ENCODE measurements at places on chromosomes 1 and 21.
A peak's percentile ranks its signal among the peaks of the same experiment; 100 is the strongest.

GRCh38 chr21:25708467-25709065 lies 26.1 kb downstream of the ATP5PF start:
- DNase-seq = peak; percentile 34

DNA sequence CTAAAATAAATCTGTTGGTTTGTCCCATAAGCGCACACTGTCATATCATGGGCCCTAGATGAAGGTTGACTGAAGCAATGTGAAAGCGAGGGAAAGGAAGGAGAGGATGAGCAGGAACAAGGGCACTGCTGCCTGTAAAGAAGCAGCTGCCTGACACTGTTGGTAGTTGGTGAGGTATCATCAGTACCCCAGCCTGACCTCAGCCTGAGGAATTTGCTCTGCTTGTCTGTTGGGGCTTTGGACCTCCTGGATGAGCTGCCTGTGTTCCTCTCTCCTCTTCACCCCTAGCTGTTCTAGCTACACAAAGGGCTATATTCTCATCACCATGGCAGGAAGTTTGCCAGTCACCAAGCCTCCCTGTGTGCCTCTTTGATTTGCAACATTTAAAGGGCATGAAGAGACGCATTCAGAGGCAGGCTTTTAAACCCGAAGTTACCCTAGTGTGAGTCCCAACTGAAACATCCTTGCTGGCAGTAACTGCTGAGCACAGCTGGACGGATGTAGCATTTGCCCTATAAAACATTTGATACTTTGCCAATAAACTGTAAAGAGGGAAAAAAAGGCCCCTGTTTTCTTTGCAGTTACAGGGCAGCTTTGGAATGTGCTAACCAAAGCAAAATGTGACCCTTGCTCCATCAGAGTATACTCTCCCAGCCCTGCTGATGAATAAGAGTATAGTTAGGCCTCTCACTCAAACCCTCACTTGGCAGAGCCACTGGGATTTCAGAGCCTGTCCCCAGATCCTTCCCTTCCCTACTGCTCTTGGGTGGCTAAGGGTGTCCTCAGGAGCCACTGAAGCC lies 22.2 kb upstream of the SPATA6 start:
- DNase-seq = no peak

DNA sequence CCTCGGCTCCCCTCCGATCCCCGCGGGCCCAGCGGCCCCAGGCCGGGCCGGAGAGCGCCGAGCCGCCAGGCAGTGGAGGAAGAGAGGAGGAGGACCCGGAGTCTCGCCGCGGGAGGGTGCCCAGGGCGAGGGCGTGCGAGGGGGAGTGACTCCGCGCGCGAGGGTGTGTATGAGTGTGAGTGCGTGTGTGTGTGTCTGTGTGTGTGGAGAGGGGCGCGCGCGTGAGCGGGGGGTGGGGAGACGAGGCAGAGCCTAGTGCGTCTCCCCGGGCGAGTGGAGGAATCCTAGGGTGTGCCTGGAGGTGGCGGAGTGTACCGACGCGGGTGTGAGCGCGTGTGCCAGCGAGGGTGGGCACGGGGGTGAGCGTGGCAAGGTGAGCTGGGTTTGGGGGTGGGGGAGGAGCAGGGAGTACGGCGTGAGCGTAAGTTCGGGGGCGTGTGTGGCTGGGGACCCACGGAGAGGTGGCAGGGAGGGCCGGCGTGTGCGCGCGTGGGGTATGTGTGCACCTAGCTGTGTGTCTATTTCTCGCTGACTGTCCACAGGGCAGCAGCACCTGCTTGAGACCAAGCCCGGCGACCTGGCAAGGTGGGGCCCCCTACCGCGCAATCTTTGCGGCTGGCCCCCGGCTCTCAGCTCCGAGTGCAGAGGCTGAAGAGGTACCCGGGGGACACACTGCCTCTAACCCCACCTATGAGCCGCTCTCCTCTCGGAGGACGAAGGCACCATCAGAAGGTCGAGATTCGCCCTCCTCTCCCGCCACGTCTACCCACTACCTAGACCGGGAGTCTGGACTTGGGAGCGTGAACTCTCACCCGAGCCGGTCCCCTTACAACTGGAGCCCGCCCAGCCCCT lies 784 bp upstream of the KCND3 start:
- no peak for DNase-seq

DNA sequence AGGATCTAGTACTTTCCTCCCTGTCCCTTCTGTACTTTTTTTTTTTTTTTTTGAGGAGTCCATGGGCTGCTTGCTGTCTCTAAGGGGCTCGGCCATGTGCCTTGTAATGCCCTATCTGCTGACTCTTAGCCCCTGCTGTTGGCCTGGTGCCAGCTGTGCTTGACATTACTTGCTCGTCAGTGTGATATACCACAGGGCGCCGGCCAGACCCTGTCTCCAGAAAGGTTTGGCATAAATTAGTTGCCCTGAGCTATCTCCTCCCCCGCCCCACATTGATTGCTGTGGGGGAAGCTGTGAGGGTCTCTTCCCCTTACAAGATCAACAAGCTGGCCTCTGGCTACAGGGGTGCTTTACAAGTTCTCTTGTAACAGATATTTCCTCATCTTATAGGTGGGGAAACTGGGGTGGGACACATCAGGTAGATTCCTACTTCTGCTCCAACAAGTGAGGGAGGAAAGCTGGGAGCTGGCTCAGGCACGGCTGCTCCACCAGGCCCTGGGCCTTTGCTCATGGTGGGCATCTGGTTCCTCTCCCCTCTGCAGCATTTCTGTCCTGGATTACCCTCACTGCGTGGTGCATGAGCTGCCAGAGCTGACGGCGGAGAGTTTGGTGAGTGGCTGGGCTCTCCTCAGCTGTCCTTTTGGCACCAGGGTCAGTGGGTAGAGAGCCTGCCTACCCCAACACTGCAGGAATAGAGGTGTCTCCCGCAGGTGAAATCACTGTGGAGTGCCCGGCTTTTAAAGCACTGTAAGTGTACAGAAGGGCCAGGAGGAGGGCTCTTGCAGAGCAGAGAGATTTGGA lies 15.6 kb downstream of the STRIP1 start:
- no peak for DNase-seq

DNA sequence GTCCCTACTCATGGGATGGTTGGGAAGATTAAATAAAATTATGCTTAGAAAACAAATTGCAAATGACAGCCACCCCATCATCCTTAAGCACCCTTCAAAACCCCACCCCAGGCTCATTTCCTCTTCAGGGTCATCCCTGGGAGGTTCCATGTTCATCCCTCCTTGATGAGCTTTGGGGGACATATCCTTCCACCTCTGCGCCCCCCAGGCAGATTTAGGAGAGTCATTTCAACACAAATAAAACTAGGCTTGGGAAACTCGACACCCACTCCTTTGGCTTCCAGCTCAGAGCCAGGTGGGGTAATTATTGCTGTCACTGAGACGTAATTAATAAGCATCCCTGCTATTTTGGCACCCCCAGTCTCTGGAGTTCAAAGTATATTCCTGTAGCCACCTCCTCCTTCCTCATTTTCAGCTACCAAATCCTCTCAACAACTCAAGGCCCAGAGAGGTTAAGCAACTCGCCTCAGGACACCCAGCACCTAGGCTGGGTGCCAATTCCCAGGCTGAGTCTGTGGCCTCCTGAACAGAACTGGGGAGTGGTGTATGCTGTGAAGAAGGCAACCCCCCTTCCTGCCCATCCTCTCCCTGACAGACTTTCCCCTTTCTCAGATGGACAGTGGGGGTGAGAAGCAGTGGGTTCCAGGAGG lies 595 bp downstream of the CRYBG2 start:
- DNase-seq = no peak

GRCh38 chr1:39643705-39644104 lies 4.3 kb upstream of the HEYL start:
- no peak for DNase-seq

DNA sequence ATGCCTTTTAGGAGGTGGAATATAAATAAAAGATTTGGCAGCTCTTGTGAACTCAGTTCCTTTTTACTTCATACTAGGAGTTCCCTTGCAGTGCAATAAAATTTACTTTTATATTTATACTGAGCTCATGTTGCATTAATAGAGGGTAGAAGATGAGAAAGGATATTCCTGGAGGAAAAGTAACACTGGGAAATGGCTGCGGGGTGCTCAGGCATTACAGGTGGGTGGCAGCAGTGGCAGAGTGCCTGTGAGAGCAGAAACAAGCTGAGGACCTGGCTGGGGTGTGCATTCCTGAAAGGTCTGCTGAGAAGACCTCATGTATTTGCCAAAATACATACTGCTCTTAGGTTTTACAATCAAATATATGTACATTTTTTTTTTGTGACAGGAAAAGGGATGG lies 126.9 kb downstream of the COQ8A start:
- DNase-seq = no peak

- no peak for DNase-seq
Observed at GRCh38 chr1:63112155-63112900, 210.0 kb upstream of the FOXD3 start.

GRCh38 chr21:42193721-42194120 lies 25.2 kb upstream of the ABCG1 start:
- no peak for DNase-seq

GRCh38 chr1:118325550-118326225 lies 140.7 kb upstream of the SPAG17 start:
- no peak for DNase-seq

GRCh38 chr1:20729990-20730689 lies 2.4 kb downstream of the SH2D5 start:
- no peak for DNase-seq

DNA sequence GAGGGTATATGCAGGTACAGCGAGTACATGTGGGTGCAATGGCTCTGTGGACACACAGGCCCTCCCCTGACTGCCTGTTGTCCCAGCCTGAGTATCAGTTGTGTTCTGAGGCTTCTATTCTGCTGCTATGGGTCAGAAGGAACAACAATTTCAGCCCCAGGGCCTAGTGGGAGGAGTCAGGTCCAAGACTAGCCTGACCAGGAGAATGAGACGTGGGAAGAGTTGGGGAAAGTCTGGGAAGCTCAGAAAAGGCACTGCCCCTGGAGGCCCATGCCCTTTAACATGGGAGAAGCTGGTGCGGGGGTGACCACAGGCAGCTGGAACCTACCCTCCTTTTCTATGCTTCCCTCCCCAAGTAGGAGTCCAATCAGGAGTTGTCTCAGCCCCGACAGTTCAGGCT lies 7.7 kb downstream of the IGSF8 start:
- DNase-seq = no peak

DNA sequence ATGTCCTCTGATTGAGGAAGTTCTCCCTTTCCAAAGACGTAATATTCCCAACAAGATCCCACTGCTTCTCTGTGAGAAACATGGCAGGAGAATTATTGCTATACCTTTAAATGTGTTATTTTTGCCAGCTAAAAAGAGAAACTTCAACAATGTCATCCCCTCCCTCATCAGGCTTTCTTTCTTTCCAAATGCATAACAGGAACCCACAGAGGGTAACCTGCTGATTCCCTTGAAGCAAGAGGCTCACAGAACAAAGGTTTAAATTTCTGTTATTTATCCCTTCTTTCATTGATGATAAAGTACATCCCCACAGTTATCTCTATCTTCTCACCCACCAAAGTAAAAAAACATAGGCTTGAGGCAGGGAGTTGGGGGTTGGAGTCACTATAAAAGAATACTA lies 102.1 kb downstream of the SLC30A10 start:
- DNase-seq = no peak

GRCh38 chr1:17919525-17920439 lies 164.6 kb downstream of the ACTL8 start:
- no peak for DNase-seq

- no peak for DNase-seq
Observed at GRCh38 chr1:211155040-211155439, 21.1 kb upstream of the KCNH1 start.

DNA sequence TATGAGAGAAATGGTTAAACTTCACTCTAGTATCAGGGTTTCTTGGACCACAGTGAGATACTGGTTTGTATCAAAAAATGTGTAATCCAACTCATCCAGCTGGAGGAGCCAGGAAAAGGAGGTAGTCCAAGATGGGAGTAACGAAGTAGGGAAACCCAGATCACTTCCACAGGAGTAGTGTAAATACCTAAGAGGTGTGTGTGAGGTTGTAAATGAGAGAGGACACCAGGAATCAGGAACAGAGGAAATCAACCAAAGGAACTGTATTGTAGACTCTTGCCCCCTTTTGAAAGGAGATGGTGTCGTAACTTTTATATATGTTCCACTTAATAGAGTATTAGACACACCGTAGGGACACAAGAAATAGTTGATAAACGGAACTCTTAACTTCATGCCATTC lies 19.7 kb upstream of the TLCD4 start:
- DNase-seq = no peak

- DNase-seq = no peak
Observed at GRCh38 chr1:50975436-50975835, 5.4 kb downstream of the CDKN2C start.

GRCh38 chr1:66248746-66249145 lies 285.2 kb upstream of the SGIP1 start:
- no peak for DNase-seq

DNA sequence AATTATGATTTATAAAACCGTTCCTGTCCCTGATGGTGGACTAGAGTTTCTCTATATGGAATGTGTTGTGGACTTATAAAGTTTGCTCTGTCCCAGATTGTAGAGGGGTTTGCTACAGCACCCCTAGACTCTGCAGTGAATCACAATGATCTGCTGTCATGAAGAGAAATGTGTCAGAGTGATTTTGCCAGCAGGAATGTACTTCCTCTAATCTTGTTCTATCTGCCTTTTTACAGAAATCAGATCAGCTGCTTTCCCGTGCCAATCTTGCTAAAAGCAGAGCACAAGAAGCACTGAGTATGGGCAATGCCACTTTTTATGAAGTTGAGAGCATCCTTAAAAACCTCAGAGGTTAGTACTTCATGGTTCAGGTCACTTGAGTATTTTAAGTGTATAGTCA lies 52.0 kb downstream of the LAMC2 start:
- no peak for DNase-seq

DNA sequence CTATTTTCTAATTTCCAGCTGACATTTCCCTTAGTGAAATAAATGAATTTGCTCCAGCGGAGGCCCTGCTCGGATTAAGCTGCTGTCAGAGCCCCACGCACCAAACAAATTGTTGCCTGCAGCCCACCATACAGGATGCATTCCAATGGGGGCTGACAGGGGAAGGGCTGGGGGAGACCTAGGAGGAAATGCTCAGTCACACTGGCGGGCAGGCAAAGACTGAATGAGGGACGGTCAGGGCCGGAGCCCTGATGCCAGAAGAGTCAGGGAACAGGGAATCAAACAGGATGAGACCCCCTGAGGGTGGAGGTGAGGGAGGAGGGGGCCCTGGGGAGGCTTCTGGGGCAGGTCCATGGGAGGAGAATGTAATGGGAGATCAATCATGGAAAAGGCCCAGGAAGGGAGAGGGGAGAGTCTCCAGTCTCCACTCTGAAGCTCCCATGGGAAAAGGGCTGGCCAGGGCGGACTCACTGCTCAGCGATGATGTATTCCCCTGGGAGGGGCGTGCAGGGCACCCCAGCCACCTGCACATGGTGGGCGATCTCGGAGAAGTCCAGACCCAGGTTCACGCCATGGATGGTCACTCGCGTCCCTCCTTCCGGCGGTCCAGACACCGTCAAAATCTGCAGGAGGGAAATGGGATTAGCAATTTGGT lies 149.4 kb upstream of the CD34 start:
- DNase-seq = no peak

DNA sequence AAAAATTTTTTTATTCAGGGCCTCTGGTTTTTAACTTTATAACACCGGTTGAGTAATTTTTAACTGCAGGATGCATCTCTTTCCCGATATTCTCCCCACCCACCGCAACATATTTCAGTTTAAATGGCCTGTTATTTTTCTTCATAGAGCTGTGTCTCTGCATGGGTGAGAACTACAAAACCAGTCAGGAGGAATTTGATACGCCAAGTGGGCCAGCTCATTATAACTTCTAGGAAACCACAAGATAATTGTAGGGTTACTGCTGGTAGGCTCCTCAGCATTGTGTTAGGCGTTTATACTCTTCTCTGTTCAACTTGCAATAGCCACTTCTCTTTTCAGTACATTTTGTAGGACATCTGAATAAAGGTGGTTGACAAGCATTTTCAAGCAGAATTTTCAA lies 169.7 kb downstream of the PBX1 start:
- DNase-seq = no peak

GRCh38 chr1:163205513-163205912 lies 2.8 kb upstream of the RGS5 start:
- DNase-seq = no peak
